GM12892 (cell line): ENCODE measurements at places on chromosomes 7 and 10.

DNA sequence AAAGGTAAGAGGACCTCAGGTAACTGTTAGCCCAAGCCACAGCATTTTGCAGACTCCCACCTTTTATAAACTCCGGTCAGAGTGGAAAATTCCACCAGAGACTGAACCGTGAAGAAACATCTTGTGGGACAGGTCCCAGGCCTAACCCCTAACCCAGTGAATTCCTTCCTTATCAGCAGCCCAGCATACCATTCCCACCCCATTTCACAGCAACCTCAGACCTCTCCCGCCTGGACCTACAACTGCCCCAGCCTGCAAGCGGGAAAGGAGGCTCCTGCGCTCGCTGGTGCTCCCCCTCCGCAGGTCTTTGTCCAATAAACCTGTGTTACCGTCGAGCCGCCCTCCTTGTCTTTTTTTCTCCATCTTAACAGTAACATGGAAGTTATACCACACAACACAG, 736.6 kb downstream of the MAGI2 start:
- DNase-seq: no peak

DNA sequence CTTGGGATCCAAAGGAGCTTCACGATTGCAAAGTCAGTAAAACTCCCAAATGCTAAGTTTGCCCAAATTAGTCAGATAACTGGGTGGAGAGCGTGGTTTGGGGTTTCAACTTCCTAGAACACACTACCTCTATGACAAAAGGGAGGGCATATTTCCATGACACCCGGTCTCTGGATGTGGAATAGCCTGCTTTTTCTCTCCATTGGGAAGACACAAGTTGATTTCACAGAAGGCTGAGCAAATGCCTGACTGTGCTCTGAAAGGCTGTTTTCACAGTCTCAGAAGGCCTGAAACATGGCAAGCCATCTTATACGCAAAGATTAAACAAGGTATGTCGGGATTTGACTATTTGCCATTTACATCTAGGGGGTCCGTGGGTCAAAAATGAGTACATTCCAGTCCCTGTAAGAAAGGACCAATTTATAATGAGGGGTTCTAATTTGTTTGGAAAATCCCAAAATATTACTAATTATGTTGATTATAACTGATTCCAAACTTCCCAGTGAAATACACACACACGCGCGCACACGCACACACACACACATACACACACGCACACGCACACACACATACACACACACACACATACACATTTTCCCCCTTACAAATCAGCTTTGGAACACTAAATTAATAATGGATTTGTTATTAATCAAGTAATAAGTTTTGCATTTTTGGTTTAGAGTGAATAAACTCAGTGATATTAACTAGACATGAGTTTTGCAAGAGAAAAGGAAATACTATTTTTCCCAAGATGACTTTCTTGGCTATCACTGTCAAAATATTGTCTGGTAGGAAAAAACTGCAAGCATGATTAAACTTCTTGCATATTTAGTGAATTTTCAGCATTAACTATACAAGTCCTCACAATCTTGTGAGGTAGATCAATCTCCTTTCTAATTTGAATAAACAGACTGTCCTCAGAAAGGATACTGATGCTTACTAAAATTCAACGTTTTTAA, 105.0 kb downstream of the PRTFDC1 start:
- DNase-seq: no peak

DNA sequence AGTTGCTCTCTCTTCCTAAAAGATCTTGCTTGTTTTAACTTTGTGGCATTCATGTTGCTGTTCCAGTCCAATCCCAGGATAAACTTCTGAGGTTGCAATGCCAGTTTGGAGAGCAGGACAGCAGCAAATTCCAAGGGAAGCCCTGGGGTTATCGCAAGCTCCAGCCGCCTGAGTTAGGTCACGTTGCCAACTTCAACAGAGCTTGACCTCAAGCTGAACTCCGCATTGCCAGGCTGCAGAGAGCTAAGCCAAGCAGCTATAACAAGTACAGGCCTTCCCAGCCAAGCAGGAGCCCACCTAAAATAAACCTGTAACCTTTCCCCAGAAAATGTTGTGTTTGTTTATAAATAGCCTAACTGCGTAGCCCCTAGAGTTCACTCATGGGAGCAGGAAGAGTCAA, 138.9 kb upstream of the LYZL1 start:
- no peak for DNase-seq

DNA sequence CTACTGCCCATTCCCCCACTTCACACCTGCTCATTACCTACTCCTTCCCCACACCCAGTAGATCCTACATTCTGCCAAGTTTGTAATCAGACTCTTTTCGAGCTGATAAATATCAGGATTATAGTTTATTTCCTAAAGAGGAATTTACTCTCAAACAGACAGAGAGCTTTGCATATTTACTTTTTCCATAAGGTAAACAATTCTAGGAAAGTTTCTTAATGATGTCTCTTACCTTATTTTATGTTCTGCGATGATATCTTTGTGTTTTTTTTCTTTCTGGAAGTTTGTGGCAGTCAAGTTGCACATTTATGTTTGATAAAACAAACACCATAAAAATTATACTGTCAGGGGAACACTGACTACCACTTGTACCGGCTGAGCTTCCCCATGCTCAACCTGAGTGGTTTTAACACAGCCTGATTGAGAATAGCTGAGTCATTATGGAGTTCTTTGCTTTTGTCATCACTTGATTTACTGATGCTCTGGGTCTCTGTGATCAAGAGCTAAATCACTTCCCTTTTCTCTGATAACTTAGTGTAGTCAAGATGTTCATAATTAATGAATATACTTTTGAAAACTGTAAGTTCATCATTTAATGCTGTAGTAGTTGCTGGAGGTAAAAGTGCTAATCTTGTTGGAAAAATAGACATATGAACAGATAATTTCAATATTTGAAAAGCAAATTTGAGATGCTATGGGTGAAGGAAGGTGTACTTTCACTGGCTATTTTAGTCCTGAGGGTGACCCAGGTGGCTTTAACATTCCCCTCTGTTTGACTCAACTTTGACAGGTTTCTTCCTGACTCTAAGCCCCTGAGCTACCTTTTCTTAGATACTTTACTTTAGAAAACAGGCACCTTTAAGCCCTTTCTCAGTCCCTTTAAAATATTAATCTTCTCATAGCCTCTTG, 1034.5 kb upstream of the LRRTM3 start:
- no peak for DNase-seq

DNA sequence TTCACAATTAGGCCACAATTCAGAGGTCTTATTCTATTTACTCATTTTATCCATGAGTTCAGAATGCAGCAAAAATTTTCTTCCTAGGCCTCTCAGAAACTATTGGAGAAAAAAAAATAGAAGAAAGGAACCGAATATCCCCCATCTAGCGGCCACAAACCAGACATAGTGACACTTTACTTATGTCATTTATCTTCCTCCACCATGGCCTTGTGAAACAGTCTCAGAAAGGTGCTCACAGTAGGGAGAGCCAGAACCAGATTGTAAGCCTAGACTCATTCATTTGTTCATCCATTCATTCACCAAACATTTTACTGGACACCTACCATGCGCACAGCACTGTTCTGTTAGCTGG, 16.0 kb downstream of the CREB3L2 start:
- DNase-seq: no peak

GRCh38 chr10:103481974-103482531, 3.0 kb upstream of the CALHM3 start:
- DNase-seq: no peak

GRCh38 chr7:64807731-64808365, 13.6 kb downstream of the ZNF138 start:
- DNase-seq: no peak

DNA sequence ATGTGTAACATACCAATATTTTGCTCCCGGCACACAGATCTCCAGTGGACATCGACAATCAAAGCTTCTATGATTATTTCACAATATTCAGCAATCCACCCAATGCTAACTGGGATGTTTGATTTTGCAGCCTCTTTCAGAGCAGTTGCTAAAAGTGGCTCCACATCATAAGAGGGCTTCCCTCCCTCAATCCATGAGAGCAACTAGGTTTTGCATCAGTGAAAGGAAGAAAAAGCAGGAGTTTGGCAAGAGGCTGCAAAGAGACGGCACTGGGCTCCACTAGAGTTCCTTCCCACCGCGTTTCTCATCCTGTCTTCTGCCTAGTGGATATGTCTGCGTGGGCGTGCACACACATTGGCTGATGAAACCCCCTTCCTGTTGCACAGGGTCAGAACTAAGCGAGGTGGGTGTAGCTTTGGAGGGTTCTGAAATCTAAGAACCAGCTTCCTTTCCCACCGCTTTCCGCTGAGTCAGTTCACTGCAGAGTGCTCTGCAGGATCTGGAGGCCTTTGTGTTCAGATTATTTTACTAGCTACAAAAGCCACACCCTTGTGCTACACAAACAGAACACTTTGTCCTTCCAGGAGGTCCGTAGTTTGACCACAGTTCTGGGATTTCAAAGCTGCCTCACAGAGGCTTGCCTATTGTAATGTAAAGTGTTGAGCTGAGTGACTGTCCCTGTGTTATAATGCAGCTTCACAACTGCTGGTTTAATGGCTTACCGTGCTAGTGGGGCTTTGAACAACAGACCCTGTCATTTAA, 28.1 kb downstream of the ARL4A start:
- DNase-seq: no peak

- DNase-seq: no peak
Measured at GRCh38 chr10:86377797-86378146, 11.2 kb upstream of the GRID1 start.

DNA sequence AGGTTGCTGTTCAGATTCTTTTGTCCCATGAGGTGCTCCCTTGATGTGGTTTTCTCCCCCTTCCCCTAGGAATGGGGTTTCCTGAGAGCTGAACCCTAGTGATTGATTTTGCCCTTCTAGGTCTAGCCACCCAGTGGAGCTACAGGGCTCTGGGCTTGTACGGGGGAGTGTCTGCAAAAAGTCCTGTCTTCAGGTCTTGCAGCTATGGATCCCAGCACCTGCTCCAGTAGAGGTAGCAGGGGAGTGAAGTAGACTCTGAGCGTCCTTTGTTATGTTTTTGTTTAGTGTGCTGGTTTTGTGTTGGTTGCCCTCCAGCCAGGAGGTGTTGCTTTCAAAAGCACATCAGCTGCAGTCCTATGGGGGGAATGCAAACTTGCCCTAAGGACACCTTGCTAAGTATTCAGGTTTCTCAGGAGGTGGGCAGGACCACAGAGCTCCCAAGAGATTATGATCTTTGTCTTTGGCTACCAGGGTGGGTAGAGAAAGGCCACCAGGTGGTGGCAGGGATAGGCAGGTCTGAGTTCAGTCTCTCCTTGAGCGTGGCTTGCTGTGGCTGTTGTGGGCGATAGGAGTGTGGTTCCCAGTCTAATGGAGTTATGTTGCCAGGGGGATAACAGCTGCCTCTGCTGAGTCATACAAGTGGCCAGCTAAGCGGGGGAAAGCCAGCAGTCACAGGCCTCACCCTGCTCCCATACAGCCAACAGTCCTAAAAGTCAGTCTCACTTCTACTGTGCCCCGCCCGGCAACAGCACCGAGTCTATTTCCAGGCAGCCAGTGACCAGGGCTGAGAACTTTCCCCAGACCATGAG, 92.4 kb upstream of the JCAD start:
- DNase-seq: no peak

GRCh38 chr10:30178356-30178964, 119.1 kb upstream of the JCAD start:
- no peak for DNase-seq

- no peak for DNase-seq
Measured at GRCh38 chr10:64444564-64444963, 923.4 kb downstream of the REEP3 start.

- no peak for DNase-seq
Measured at GRCh38 chr7:141133646-141134045, 59.8 kb downstream of the TMEM178B start.

DNA sequence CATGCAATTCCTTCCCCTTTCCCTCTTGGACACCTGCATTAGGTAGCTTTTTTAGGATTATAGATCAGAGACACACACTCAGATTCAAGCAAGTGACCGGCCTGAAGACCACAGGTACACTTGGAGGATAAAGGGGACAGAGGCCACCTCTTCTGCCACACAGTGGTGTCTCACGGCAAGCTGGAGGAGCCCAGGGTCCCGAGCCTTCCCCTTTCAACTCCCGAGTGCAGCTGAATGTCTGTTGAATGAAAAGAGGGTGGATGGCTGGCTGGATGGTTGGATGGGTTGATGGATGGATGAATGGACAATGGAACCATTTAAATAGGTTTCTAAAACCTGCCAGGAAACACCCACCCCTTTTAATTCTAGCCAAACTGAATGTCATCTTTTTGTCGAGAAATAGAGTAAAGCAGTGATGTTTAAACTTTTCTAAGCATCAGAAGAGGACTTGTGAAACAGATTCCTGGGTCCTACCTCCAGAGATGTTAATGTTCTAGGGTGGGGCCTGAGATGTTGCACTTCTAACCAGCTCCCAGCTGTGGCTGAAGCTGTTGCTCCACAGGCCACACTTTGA, 49.2 kb upstream of the ZMIZ1 start:
- DNase-seq: no peak

GRCh38 chr10:15043674-15044073, at the start of gene OLAH:
TSS of gene OLAH (plus strand) at chr10:15043943. CDS start at chr10:15047289, 3,346 bp downstream.
- DNase-seq: no peak

DNA sequence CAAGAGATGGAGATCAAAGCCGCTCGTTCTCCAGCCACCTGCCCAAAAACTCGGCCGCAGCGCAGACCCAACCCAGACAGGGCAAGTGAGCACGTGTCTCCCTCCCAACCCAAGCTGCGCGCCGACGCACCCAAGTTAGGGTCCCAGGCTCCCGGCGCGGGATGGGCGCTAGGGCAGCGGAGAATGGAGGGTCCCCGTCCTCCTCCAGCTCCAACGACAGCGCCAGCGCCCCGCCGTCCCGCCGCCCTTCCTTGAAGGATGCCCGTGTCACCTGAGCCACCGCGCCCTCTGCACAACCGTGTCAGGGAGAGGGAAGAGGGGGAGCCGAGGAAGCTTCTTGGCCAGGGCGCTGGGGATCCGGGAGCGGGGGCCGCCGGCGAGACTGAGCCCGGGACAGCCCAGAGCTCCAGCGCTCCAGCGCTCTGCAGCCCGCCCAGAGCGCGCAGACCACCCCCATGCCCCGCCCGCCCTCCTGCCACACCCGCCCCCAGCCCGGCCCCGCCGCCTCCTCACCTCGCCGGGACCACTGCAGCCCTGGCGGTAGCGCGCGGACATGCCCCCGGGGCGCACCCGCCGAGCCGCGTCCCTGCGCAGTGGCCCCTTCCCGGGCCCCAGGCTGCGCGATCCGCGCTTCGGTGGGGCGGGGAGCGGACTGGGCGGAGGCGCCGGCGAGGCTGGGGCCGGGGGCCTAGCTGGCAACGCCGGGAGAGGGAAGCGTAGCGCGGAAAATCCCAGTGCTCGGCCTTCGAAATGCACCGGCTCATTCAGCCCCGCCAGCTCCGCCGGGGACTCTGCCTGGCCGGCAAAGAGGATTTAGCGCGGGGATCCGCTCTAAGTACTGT, at the start of gene SLC16A12:
Gene SLC16A12 (minus strand): TSS at position 424 of the 842 bp plus-strand sequence. CDS start 73,016 bp downstream, outside the sequence.
- no peak for DNase-seq
